ENCODE measurements at places on chromosomes 7 and 10.

DNA sequence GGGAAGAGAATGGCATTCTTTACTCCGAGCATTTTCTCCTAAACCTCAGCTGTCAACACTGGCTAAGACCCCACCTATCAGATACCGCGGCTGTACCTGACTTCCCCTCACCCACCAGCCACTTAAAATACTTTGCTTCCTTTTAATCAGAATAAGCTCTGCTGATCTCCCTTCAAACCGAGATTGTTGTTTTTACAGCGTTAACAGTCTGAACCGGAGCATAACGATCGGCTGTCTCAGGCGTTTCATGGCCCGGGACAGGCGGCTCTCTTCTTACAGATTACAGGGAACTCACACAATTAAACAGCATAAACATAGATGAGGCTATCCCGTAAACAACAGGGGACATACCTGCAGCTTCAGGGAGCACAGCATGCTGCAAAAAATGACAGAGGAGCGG lies 174.3 kb upstream of the RNF32 start:
- DNase-seq, result no peak

DNA sequence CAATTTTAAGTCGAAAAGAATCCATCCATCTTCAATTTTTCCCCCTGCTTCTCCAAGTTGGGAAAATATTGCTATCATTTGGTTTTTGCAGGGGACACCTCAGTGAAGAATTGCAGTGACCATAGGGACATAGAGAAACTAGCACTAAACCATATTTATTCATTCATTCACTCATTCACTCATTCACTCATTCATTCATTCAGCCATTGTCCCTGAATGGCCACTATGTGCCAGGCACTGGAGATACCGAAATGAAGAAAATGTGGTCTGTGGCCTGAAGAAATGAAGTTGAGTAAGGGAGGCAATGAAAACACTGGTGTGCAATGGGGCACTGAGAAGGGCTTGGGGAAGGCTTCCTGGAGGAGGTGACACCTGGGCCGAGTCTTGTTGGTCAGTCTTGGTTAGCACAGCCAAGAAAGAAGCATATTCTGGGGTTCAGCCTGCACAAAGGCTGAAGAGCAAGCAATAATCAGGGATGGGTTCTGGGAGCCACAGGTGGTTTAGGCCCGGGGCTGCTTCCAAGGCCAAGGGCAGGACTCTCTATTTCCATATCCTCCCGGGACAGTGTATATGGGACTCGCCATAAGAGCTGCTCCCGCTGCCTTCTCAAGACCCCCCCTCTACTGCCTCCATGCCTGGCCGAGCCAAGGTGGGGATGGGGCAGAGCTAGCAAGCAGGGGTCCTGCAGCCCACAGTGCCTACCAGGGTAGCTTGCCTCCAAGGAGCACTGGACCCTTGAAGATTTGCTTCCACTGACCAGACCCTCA lies 25.5 kb upstream of the C10orf105 start:
- no peak for DNase-seq

- no peak for DNase-seq
Measured at GRCh38 chr7:105261689-105262088, 127.0 kb downstream of the SRPK2 start.

DNA sequence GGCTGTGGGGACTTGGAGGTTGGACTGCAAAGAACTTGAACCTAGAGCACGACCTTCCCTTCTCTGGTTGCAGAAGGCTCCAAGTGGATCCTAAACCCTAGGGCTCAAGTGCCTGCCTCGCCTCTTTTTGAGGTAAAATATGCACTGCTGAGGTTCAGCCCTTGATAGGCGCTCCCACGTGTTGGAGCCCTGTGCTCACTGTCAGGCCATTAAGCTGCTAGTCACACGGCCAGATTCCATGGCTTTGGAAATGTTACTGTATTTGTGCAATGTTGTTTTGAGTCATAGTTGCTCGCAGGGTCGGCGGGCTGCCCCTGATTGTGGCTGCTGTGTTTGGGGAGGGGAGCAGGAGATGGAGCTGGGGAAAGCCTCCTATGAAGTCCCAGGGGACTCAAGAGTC lies 39.8 kb upstream of the PCBD1 start:
- DNase-seq, result no peak

DNA sequence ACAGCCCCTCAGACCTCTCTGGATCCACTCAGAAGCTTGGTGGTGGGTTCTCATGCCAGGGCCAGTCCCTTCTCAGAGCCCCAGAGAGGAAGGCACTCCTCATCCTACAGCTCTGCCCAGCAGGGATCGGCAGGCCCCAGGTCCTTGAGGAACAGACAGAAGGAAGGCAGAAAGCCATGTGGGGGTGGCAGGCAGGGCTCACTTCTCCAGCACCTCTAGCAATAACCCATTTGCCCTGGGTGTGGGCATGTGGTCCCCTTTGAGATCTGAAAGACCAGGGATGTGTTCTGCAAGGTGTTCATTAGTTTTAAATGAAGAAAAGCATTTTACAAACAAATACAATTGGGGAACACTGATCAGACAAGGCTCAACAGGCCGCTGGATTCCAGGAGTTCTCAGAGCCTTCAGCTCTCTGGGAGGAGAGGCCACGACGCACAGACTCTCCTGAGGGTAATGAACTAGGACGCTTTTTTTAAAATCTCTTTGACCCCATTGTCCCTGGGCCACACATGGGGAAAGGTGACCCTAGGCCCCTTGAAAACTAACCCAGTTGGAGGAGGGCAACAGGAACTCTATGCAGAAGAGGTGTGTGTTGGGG lies 40.6 kb downstream of the LDB3 start:
- DNase-seq, result no peak

GRCh38 chr7:36967387-36967786 lies 243.1 kb upstream of the AOAH start:
- DNase-seq, result no peak

GRCh38 chr7:130708001-130708400 lies 21.7 kb upstream of the TSGA13 start:
- no peak for DNase-seq

DNA sequence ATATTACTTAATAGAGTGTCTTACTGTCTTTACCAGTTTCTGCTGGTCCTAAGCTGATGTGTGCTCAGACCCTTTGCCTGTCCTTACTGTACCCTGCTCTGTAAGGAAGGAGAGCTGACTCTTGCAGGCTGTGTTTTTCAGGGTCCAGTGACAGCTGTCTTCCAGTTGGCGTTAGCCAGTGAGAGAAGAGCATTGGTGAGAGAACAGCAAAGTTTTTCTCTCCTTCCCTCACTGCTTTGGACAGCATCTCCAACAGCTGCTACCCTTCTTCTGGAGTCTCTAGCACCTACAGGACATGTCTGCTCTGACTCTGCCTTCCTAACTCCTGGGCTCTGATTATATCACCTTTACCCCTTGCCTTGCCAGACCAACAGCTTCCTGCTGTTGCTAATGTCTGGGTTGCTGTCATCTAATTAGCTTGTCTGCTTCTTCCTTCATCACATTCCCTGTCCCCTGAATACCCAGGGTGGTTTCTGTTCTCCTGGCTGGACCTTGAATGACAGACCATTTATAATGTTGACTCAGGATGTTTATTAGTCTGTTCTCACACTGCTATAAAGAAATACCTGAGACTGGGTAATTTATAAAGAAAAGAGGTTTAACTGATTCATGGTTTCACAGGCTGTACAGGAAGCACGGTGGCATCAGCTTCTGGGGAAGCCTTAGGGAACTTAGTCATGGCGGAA lies 23.5 kb upstream of the PANK1 start:
- no peak for DNase-seq

Data from activated CD8-positive, alpha-beta memory T cell treated with anti-CD3 and anti-CD28 coated beads for 1 hour (primary cell).